Breast epithelium (tissue), 4 donors: ENCODE measurements at places on chromosomes 5 and 9.

DNA sequence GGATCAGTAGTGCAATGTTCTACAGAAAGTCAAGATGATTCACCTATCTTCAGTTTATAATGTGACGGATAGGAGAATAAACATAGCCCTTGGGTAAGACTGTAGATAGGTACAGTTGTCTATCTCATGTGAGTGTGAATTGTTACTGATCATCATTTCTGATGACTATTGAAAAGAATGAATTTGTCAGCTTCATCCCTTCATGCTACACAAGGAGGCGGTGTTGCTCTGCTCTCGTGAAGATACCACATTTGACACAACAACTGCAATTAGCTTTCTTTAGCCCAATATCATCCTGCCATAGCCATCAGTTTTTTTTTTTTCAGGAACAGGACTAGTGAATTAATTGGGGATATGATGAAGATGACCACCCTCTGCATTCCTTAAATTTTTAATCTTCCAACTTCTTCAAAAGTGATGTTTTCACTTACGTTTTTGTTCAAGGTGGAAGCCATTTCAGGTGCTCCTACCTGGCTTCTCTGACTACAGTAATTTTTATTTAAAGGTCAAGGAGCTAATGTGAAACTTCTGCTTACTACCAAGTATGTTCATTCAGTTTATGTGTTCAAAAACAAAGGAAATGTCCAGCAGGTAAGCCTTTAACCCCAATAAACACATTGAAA lies 152.9 kb upstream of the MOCS2 start:
- no peaks in the 10 kb centered on the region for H3K4me1 ChIP-seq
- no peak for DNase-seq
- H3K4me3 ChIP-seq: no peak overlapping the region
- H3K27me3 ChIP-seq: no peaks in the 10 kb centered on the region
- H3K27ac ChIP-seq: no peak overlapping the region
- no peaks in the 10 kb centered on the region for H3K36me3 ChIP-seq

DNA sequence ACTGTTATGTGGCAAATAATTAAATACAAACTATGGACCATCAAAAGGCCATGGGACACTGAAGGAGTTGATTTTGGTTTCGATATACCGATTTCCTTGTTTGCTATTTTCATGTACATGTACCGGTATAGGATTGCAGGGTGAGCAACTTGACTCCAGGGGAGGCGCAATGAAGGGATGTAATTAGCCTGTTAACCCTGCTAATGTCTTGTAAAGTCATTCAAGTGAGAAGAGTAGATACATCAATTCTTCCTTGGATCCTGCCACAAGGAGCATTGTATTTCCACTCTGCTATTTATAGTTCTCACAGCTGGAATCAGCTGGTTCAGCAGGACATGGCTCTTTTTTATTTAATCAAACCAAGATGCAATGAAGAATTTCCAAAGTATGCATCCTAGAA lies 102.0 kb downstream of the STK32A start:
- no peak overlapping the region for H3K27ac ChIP-seq
- no peak overlapping the region for H3K4me3 ChIP-seq
- no peaks in the 10 kb centered on the region for H3K4me1 ChIP-seq
- no peaks in the 10 kb centered on the region for H3K36me3 ChIP-seq
- H3K27me3 ChIP-seq: no peaks in the 10 kb centered on the region
- no peak for DNase-seq

GRCh38 chr5:100827481-100827889 lies 75.6 kb downstream of the ST8SIA4 start:
- H3K27me3 ChIP-seq: no peaks in the 10 kb centered on the region
- no peak for DNase-seq
- no peak overlapping the region for H3K4me3 ChIP-seq
- no peak overlapping the region for H3K27ac ChIP-seq
- no peaks in the 10 kb centered on the region for H3K36me3 ChIP-seq
- H3K4me1 ChIP-seq: no peaks in the 10 kb centered on the region

DNA sequence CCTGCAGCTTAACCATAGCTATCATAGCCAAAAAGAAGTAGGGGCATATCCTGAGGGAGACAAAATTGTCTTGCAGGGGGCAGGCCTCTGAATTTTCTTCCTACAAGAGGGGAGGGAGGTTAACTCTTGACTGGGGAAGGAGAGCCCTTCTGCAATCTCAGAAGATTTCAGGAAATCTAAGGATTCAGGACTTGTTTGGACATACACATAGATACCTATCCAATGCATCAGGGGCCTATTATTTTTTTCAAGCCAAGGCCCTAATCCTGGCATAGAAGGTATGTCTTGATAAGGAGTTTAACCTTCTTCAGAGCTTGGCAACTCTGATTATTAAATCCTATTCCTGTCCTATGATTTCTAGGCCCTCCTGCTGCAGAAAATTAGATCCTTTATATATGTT lies 375.1 kb upstream of the ACTBL2 start:
- H3K4me1 ChIP-seq: no peaks in the 10 kb centered on the region
- H3K36me3 ChIP-seq: no peaks in the 10 kb centered on the region
- no peak overlapping the region for H3K27ac ChIP-seq
- no peak for DNase-seq
- H3K27me3 ChIP-seq: no peaks in the 10 kb centered on the region
- H3K4me3 ChIP-seq: no peak overlapping the region

DNA sequence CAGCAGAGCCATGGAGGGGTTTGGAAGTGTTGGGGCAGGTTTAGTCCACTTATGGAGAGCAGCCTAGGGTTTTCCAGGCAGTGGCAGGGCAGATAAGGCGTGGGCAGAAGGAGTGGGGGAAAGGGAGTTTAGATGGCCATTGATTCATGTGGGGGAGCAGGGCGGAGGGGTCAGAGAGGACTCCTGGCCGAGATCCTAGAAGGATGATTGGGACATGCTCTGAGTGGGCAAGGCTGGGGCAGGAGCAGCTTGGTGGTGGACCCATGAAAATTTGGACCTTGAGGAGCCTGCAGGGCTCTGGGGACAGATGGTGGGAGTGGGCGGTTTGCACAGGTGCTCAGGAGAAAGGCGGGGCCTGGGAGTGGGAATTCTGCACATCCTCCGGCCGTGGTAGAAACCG lies 18.1 kb upstream of the TOR2A start:
- H3K27me3 ChIP-seq: peaks cover 4% of the 10 kb centered on the region
- H3K36me3 ChIP-seq: no peaks in the 10 kb centered on the region
- H3K4me3 ChIP-seq: no peak overlapping the region

- no peaks in the 10 kb centered on the region for H3K4me1 ChIP-seq
- no peaks in the 10 kb centered on the region for H3K36me3 ChIP-seq
- H3K27ac ChIP-seq: no peak overlapping the region
- H3K4me3 ChIP-seq: no peak overlapping the region
- H3K27me3 ChIP-seq: no peaks in the 10 kb centered on the region
Measured at GRCh38 chr5:106171132-106171531, 1499.6 kb downstream of the EFNA5 start.

GRCh38 chr5:121175986-121176385 lies 675.7 kb upstream of the FTMT start:
- no peak for DNase-seq
- no peaks in the 10 kb centered on the region for H3K4me1 ChIP-seq
- H3K27me3 ChIP-seq: no peaks in the 10 kb centered on the region
- no peak overlapping the region for H3K27ac ChIP-seq
- no peak overlapping the region for H3K4me3 ChIP-seq

DNA sequence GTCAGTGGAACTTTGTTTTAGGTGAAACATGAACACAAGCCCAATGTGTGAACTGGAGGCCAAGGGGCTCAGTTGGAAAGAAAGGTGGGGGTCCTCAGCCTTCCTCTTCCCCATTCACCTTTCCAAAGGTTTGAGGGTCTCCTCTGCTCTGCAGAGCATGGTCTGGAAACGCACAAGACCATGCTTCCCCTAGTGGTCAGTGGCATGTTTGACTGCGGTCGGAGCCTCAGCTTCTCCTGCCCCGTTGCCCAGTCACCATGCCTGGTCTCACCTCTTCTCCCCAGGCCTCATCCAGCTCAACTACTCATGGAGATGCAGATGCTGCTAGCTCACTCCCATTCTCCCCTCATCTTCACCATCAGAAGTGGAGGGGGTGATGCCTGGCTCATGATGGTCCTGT lies 340.3 kb downstream of the GADD45G start:
- no peak overlapping the region for H3K27ac ChIP-seq
- no peaks in the 10 kb centered on the region for H3K36me3 ChIP-seq
- DNase-seq: no peak
- H3K4me1 ChIP-seq: no peaks in the 10 kb centered on the region
- H3K4me3 ChIP-seq: no peak overlapping the region

GRCh38 chr5:63483338-63483737 lies 478.9 kb downstream of the HTR1A start:
- H3K4me1 ChIP-seq: no peaks in the 10 kb centered on the region
- no peaks in the 10 kb centered on the region for H3K27me3 ChIP-seq
- H3K27ac ChIP-seq: no peak overlapping the region
- H3K4me3 ChIP-seq: no peak overlapping the region
- DNase-seq: no peak

- no peak overlapping the region for H3K27ac ChIP-seq
- no peaks in the 10 kb centered on the region for H3K27me3 ChIP-seq
- H3K36me3 ChIP-seq: no peaks in the 10 kb centered on the region
- no peaks in the 10 kb centered on the region for H3K4me1 ChIP-seq
Measured at GRCh38 chr5:143471666-143472464, 68.4 kb upstream of the NR3C1 start.

- H3K4me3 ChIP-seq: no peak overlapping the region
- no peak overlapping the region for H3K27ac ChIP-seq
- H3K4me1 ChIP-seq: no peaks in the 10 kb centered on the region
- H3K27me3 ChIP-seq: no peaks in the 10 kb centered on the region
- H3K36me3 ChIP-seq: no peaks in the 10 kb centered on the region
Measured at GRCh38 chr5:148511810-148512347, 128.1 kb downstream of the FBXO38 start.

DNA sequence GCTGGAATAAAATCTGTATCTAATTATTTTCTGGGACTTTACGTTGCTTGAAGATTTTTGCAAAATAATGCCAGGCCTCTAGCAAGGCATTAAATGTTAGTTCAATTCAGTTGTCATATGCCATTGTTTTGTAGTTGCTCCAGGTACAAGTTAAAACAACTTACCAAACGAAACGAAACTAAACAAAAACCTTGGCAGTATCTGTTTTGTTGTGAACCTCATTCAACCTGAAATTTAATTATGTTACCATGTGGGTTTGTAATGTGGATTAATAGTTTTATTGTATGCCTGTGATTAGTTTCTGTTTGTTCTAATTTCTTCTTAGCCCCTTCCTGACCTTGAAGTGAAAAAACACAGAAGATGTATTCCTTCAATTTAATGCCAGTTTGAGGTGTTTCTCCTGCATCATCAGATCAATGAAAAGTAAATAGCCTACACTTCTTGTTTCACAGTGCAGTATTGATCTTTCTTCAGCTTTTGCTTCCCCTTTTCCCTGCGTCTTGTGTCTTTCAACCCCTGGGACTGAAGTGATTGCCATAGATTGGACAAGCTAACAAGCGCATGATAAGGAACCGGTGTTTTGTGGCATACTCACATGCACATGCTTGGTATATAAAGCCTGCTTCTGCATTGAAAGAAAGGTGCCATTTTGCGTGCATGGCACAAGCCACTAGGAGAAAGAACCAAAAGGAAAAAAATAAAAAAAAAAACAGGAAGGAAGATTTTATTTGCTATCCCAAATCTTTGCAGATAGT lies 699.0 kb upstream of the ARRDC3 start:
- H3K36me3 ChIP-seq: no peaks in the 10 kb centered on the region
- no peaks in the 10 kb centered on the region for H3K27me3 ChIP-seq
- no peaks in the 10 kb centered on the region for H3K4me1 ChIP-seq
- no peak overlapping the region for H3K4me3 ChIP-seq
- no peak overlapping the region for H3K27ac ChIP-seq

- no peaks in the 10 kb centered on the region for H3K4me1 ChIP-seq
- H3K27me3 ChIP-seq: no peaks in the 10 kb centered on the region
- peak overlapping the region; percentile 21 for H3K4me3 ChIP-seq
- no peak overlapping the region for H3K27ac ChIP-seq
- no peaks in the 10 kb centered on the region for H3K36me3 ChIP-seq
Measured at GRCh38 chr5:111742177-111742994, 14.6 kb downstream of the NREP start.

- no peak overlapping the region for H3K27ac ChIP-seq
- no peak overlapping the region for H3K4me3 ChIP-seq
- H3K36me3 ChIP-seq: no peaks in the 10 kb centered on the region
- DNase-seq: no peak
- H3K4me1 ChIP-seq: no peaks in the 10 kb centered on the region
Measured at GRCh38 chr5:121251954-121252353, 599.7 kb upstream of the FTMT start.

DNA sequence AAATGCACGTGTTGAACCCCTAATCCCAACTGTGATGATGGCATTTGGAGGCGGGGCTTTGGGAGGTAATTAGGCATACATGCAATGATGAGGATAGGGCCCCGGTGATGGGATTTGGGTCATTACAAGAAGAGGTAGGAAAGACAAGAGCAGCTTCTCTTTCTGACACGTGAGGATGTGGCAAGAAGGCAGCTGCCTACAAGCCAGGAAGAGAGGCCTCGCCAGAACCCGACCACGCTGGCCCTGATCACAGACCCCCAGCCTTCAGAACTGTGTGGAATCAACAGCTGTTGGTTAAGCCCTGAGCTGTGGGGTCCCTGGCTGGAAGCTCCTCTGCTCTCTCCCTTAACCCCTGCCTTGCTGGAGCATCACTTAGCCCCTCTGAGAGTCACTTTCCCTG lies 57.5 kb downstream of the COL23A1 start:
- no peaks in the 10 kb centered on the region for H3K27me3 ChIP-seq
- H3K4me3 ChIP-seq: no peak overlapping the region
- no peak for DNase-seq

GRCh38 chr9:114836769-114837168 lies 30.9 kb upstream of the TNFSF15 start:
- no peak for DNase-seq
- no peak overlapping the region for H3K4me3 ChIP-seq
- H3K36me3 ChIP-seq: no peaks in the 10 kb centered on the region
- no peak overlapping the region for H3K27ac ChIP-seq
- H3K27me3 ChIP-seq: no peaks in the 10 kb centered on the region

DNA sequence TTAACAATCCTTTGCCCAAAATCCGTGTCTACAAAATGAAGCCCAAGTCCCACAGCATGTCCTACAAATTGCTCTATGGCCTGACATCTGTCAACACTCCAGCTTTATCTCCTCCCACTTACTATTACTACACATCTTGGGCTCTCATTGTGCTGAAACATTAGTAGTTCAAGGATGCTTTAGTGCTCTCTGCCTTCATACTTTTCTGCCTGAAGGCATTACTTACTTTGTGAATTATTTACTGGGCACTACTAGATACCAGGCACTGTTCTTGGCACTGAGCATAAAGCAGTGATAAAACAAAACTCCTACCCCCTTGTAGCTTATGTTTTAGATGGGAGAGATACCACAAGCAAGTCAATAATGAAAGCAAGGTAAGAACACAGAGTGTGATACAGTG lies 113.4 kb downstream of the TTLL11 start:
- H3K27ac ChIP-seq: no peak overlapping the region
- no peak for DNase-seq
- H3K27me3 ChIP-seq: no peaks in the 10 kb centered on the region

DNA sequence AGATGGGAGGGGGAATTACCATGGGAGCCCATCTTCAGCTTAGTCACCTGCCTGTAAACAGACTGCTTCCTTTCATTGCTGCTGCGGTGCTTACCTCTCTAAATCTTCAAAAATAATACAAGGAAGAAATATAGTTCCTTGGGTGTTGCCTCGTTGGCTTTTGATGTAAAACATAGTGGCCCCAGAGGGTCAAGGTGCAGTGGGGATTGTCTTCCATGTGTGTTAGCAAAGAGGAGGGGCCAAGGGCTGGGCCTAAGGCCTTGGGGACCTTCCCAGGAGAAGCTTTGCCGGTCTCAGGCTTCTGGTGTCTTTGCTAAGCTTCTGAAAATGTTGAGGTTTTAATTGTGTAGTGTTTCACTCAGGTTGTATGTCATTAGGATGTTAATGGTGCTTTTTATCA lies 90.0 kb downstream of the PDE8B start:
- no peak for DNase-seq
- no peaks in the 10 kb centered on the region for H3K36me3 ChIP-seq
- no peaks in the 10 kb centered on the region for H3K27me3 ChIP-seq
- no peaks in the 10 kb centered on the region for H3K4me1 ChIP-seq
- no peak overlapping the region for H3K4me3 ChIP-seq
